ENCODE measurements at places on chromosomes 4 and X.

DNA sequence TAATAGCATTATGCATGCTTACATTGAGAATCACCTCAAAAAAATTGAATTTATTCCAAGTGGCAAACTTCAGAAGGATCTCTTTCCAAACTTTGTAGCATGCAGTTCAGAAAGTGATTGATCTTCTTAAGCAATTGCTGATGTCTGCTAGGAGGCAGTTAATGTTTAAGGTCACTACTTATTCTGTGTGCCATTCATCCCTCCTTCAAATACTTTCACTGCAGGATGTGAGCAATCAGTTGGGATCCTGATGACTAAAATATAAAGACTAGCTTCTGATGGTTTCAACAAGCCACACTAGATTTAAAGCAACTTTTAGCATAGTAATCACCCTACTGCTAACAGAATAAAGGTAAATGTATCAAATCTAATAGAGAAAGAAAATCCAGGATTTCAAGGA, 414.1 kb downstream of the ADGRL3 start:
- DNase-seq: peak; percentile 23

- no peak for DNase-seq
Observed at GRCh38 chr4:69196209-69196965, 18.2 kb downstream of the UGT2B11 start.

DNA sequence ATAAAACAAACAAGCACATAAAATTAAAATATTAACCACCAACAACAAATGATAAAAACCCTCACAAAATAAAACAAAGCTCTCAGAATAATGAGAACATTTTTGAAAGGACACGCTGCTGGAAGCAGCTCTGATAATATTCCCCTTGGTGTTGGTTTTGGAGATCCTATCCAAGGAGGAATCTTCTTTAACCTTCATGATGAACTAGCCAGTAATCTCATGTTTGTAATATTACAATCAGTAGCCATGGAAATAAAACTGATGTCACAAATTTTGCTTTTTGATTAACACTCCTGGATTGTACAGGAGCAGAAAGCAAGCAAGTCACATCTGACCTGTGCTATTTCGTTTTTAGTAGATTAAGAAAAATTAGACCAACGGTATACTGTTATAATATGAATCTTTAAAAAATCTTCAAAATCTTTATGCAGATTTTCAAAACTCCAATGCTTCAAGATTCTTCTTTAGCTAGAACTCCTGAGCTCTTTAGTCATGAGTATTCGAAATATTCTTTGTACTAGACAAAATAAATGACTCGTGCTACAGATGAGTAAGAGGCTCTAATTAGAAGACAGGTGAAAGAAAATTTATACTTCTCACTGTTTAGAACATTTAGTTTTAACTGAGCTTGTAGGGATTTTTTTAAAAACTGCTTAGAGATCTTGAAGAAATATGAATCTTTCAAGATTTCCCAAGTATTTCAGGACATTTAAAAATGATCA, 154.1 kb downstream of the RASL11B start:
- no peak for DNase-seq

GRCh38 chr4:186840771-186841301, 117.2 kb upstream of the FAT1 start:
- no peak for DNase-seq

- DNase-seq: no peak
Observed at GRCh38 chr4:149549911-149550310, 265.7 kb downstream of the IQCM start.

GRCh38 chr4:169658975-169659715, 38.8 kb downstream of the CLCN3 start:
- no peak for DNase-seq

GRCh38 chrX:112613039-112613438, 66.7 kb downstream of the LHFPL1 start:
- DNase-seq: no peak

DNA sequence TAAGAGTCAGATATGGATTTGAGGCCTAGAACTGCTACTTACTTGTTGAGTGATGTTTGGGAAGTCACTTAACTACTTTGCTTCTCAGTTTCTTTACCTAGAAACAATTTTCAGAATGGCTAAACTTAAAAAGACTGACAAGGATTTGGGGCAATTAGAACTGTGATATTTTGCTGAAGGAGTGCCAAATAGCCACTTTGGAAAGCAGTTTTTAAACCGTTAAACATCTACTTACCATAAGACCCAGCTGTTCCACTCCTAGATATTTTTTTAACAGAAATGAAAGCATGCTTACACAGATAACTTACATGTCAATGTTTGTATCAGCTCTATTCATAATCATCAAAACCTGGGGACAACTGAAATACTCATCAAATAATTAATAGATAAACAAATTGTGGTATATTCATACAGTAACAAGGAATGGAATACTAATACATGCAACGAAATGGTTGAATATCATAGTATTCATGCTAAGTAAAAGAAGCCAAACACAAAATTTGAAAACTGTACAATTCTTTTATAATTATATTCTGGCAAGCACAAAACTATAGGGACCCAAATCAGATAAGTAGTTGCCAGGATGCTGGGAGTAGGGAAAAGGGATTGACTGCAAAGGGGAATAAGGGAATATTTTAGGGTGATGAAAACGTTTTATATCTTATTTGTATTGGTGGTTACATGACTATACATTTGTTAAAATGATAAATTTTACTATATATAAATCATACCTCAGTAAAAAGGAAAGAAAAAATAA, 24.0 kb downstream of the RPA4 start:
- DNase-seq: no peak

- no peak for DNase-seq
Observed at GRCh38 chr4:162782778-162783525, 383.7 kb downstream of the NAF1 start.

- no peak for DNase-seq
Observed at GRCh38 chr4:121256887-121257466, 92.9 kb upstream of the TNIP3 start.

DNA sequence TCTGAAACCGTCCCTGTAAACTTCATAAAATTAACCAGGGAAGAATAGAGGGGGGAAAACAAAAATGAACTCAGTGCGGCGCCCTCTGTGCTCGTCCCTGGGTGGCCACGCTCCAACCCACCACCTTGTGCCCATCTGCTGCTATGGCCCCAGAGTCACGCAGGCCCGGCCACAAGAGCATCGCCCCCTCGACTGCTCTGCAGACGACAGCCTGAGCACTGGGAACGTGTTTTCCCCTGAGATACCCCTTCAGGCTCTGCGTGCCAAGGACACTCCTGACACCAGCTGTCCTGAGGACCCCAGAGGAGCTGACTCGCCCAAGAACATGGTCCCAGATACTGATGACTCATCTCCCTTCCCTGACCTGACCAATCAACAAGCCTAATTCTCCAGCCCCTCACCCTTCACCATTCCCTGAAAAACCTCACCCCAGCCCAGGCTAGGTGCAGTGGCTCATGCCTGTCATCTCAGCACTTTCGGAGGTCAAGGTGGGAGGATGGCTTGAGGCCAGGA, 64.1 kb upstream of the GPR78 start:
- no peak for DNase-seq

- no peak for DNase-seq
Observed at GRCh38 chr4:68336530-68336929, 13.4 kb downstream of the YTHDC1 start.

- DNase-seq: no peak
Observed at GRCh38 chrX:43405191-43405590, 250.9 kb upstream of the MAOA start.

- DNase-seq: no peak
Observed at GRCh38 chr4:107210450-107211239, 174.5 kb upstream of the DKK2 start.

- DNase-seq: no peak
Observed at GRCh38 chrX:140163371-140164159, 198.2 kb upstream of the CXorf66 start.

- DNase-seq: no peak
Observed at GRCh38 chr4:3127112-3127511, 52.6 kb downstream of the HTT start.

DNA sequence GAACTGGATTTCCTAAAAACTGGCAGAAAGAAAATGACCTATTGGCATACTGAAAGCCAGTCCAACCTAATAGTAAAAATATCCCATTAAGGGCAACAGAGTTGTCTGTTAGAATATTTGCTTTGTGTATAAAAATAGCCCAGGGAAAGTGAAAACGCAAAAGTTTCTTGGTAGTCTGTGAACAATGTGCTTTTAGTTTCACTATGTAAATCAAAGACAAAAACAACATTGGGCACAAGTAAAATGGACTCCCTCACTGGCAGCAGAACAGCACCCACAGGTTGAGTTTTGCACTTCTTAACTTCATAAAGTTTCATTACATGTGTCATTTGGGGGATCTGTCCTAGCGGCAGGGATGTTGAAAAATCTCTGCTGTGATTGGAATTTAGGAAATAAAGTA, 4.3 kb upstream of the FGG start:
- DNase-seq: no peak

GRCh38 chr4:1051472-1051871, 40.0 kb downstream of the FGFRL1 start:
- no peak for DNase-seq

GRCh38 chrX:38006291-38006690, at the start of gene SYTL5:
TSS of gene SYTL5 (plus strand) at chrX:38006553. CDS start at chrX:38033890, 27,337 bp downstream.
- no peak for DNase-seq

GRCh38 chr4:176775338-176775737, 17.4 kb downstream of the VEGFC start:
- DNase-seq: no peak

DNA sequence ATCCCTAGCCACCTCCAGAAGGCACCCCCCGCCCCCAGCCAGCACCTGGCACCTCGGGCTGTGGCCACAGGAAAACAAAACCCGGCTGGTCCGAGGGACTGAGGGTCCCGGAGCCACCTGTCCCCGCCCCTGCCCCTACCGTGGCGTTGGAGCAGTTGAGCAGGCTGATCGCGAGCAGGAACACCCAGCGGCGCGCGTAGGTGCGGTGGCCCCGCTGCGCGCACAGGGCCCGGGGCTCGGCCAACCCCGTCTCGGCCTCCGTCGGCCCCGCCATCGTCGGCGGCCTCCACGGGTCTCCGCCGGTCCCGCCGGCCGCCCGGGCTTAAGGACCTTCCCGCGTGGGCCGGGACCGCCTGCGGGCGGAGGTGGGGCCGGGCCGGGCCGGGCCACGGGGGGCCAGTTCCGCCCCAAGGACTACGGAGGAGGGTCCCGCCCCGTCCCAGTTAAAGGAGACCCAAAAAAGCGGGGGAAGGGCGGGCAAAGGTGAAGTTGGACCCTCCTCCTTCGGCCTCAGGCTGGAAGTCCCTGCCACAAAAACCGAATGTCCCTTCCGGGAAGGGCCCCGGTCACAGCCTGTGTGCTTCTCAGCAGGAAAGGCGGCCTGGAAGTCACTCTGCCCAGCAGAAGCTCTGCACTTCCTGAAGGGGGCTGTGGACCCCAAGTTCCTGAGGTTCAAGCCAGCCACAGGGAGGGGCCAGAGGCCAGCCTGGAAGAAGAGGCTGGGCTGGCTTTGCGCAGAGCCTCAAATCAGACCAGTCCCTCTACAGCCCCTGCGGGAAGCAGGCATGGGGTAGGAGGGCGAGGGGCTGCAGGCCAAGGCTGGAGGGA, at the start of gene SLC49A3:
TSS of gene SLC49A3 (minus strand) at position 298 of the 828 bp plus-strand sequence. CDS start at position 274, 24 bp downstream.
- no peak for DNase-seq

GRCh38 chr4:168900080-168900479, 110.0 kb downstream of the CBR4 start:
- DNase-seq: no peak

DNA sequence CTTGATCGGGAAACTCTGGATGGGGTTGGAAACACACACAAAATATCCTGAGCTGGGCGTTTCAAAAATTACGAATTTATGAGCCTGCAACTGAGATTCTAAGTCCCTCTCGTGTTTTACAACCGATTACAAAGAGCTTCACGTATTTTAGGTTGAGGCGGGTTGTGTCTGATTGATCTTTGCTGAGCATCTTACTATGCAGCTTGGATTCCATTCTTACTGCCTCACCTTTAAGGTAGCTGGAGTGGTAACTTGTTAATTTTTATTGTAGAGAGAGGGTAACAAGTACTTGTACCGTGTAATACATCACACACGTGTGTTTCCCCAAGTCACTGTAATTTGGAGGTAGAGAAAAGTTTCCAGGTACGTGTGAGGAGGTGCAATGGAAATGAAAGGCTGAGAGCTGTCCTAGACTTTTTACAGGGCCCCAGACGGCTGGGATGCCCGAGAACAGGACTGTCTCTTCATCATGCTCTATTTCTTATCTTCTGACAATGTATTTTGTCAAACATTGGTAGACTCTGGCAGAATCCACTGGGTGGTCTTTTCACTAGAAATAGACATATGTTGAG, 97.8 kb upstream of the TENM3 start:
- DNase-seq: no peak

DNA sequence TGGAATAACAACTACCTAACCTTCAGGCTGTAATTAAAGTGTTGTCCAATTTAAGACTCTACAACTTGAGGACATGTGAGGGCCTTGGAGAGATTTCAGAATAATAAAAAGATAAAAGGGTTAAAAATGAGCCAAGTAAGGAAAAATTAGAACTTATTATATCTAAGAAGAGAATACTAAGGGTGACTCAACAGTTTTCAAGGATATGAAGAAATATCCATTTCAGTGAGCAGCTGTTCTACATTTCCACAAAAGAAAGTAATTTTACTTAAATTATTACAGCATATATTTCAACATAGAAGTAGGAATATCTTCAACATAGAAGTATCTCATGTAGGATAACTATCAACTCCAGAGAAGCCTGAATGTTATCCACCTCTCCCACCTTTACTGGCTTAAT, 11.3 kb downstream of the SNX12 start:
- DNase-seq: no peak

DNA sequence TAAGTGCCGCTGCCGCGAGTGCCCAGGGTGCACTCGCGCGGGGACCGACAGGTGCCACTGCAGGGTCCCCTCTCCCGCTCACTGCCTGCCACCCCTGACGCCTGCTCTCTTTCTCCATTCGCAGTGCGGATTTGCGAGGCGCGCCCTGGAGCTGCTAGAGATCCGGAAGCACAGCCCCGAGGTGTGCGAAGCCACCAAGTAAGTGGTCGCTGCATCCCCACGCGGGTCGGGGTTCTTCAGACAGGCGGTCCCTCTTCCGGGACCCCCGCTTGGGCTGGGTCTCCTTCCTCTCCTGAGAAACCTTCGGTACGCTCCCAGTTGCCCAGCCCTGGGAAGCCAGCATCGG, 547 bp downstream of the GUCY1A1 start:
- DNase-seq: no peak

- DNase-seq: no peak
Observed at GRCh38 chr4:53013873-53014775, 152.0 kb downstream of the RASL11B start.

GRCh38 chr4:108466936-108467902, 153.2 kb upstream of the RPL34 start:
- peak; percentile 67 for DNase-seq

- no peak for DNase-seq
Observed at GRCh38 chr4:129043523-129043922, 49.8 kb downstream of the SCLT1 start.

- no peak for DNase-seq
Observed at GRCh38 chrX:143664302-143664701, 28.4 kb upstream of the SLITRK4 start.

DNA sequence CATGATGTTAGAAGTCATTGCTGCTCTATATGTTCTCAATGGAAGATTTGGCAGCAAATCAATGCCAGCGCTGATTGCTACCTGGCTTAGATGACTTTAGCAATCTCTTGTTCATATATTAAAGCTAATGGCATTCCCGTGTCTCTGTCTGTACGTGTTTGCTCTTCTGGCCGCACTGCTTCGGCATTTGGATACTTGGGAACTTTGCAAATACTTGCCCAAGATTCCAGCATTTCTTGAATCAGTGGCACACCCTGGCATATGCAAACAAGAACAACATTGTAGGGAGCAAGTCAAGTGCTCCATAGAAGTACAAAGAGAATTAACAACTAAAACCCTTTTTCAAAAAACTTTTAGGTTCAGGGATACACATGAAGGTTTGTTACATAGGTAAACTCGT, 128.9 kb upstream of the TMEM164 start:
- no peak for DNase-seq

Measured in HS-5 (cell line).